Hypothalamus (tissue), 51 donors: ENCODE measurements at places on chromosomes 3 and 15.

- no peak for DNase-seq
These were observed 5.2 kb downstream of the EXOSC7 start for GRCh38 chr3:44981220-44981619.

DNA sequence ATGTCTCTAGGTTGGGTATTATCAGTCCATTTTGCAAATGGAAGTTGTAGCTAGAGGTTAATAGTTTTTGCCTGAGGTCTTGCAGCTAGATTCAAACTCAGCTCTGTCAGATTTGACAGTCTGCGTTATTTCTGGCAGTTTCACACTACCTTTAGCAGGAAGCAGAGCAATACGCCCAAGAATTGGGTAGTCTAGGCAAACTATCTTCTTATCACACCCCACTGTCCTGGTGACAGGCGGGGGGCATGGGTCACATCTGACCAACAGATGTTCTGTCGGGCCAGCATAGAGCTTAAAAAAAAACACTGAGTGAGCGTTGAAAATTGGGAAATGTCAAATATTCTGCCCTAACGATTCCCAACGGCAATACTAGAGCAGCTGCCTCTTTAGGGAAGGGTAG, 5.7 kb downstream of the GPR160 start:
- DNase-seq, result no peak

DNA sequence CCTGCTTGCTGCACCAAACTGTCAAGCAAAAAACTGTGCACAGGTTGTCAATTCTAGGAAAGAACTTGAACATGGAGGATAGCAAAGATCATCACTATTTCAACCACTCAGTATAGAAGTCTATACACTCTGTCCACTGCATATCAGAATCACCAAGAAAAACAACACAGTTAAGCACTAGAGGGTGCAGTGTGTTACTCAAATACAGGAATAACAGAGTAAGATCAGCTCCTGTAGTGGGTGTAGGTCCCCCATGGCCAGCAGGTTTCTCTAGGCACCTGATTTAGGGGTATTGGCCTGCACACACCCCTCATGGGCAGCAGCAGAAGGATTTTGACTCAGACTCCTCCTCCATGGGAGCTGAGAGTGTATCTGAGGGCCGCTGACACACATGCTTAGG, 464.1 kb downstream of the EPHA6 start:
- DNase-seq, result no peak

GRCh38 chr15:39084674-39085530, 496.0 kb upstream of the THBS1 start:
- no peak for DNase-seq

DNA sequence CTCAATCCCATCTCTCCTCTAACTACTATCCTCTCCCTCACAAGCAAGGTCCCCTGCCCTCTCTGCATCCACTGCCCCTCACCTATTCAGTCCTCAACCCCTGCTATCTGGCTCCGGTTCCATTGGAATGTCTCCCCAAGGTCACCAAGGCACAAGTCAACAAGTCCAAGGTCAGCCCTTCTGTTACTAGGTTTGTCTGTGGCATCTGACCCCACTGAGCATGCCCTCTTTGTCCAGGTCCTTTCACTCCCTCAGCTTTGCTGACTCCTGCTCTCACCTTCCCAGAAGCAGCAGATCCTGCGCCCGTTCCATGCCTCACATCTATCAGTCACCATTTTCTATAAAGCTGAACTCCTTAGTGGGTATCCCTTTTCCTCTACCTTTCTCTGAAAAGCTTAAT, 8.3 kb upstream of the SEMA7A start:
- no peak for DNase-seq

DNA sequence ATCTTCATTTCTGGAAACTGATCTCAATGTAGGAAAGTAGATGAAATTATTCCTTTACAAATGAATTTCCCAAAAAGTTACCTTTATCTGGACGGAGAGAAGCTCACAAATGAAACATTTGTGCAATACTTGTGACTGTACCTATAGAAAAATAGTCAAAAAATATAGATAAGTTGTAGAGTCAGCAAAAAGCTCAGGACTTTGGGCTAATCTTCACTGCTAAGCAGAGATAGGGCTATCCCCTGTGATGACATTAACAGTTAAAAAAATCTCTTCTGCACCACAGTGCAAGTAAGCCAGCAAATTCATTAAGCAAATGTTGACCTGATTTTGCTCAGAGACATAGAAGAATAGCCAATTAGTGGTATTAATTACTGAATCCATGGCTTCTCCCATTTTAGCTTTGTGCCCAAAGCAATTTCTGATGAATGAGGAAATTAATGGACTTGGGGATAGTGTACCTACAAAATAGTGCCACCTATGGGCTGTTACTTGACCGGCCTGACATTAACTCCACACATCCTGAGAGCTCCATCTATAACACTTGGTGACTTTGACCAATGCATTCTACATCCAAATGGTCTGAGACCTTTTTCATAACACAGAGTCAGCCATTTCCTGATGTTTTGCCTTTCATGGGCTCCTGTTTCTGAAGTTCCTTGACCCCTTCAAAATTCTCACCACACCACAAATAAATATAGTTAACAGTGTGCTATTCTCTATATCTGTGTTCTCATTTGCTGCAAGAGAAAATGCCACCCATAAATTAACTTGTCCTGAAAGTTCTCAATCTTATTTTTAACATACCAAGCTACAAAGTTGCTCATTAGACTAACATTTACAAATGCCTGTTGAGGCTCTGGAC, 105.0 kb downstream of the SSR3 start:
- no peak for DNase-seq

GRCh38 chr3:153442799-153443487, 280.9 kb downstream of the RAP2B start:
- DNase-seq, result no peak

- no peak for DNase-seq
These were observed 10.1 kb downstream of the AADACL2 start for GRCh38 chr3:151743855-151744254.
